M059J (cell line): ENCODE measurements at places on chromosomes 5 and 9. TPM values are rescaled to one million over a fixed set of nuclear protein-coding genes. Genes with fewer than 3 reads are reported as not detected.

G3BP1 gene
- total RNA-seq = 124 and 167 TPM in 2 replicates

INSYN2B gene
- total RNA-seq = 47.0 and 70.7 TPM in 2 replicates

GRCh38 chr9:126589349-126589748 is 24.4 kb upstream of the LMX1B start:
- DNase-seq = no peak

DNA sequence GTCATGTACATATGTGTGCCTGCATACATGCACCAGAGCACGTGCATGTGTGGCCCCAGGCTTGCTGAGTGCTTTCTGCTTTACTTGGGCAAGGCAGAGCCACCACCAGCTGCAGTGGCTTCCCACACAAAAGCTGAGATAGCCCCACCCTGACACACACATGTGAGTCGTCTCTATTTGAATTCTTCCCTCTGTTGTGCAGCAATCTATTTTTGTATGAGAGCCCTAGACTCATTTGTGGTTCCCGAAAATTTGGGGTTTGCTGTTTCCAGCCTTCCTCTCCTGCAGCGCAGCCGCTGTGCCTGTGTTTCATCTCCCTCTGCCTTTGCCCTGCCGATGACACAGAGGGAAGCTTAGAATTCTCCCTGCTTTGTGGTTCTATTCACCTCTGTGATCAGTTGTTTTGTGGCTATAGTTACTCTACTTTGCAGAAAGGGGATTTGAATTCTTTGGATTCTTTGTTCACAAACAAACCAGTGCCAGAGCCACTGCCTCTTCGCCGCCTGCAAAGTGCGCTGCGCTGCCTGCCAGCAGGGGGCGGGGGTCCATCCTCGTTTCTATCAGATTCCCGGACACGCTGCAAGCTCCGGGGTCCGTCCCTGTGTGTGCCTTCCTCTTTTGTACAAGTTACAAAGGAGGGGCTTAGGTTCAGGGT is 95.8 kb upstream of the DAP start:
- peak; percentile 90 for DNase-seq

- peak; percentile 45 for DNase-seq
These were observed 9.5 kb downstream of the IRF1 start for GRCh38 chr5:132480893-132481595.

DNA sequence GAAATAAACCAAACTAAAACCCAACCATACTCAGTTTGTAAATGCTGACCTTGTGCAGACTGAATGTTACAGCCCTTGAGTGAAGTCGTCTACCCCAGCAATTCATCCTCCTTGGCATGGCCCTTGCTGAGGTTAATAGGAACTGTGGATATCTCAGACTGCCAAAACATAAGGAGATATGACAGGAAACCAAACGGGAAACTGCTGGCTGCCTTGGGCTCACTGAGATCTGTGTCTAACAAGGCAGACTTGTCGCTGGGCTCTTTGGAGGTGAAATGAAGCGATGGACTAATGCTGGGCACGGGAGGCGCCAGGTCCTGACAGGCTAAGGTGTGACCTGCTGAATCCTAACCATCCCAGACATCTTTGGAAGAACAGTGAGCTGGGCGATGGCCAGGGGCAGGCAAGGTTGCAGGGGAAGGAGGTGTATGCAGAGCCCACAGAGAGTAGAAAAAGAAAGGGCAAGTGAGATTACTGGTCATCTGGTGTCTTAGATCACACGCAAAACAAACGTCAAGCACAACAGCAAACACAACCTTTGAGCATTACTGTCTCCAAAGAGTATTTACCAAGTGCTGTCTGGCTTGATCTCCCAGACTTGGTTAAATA is 44.6 kb upstream of the ALDH1A1 start:
- DNase-seq = no peak

- peak; percentile 93 for DNase-seq
These were observed 10.8 kb downstream of the FIBCD1 start for GRCh38 chr9:130927995-130928900.

- no peak for DNase-seq
These were observed 63.4 kb upstream of the SREK1 start for GRCh38 chr5:66080664-66081063.

DNA sequence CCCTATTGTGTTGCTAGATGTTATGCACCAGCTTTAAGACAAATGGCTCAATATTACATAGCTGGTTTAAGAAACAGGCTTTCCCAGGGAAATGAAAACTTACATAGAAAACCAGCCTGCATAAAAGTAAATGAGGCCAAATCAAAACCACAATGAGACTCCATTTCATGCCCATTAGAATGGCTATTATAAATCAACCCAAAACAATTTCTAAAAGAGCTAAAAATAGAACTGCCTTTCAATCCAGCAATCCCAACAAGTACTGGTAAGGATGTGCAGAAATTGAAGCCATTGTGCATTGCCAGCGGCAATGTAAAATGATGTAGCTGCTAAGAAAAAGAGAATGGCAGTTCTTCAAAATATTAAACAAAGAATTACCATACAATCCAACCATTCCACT is 1170.0 kb upstream of the CDH9 start:
- peak; percentile 8 for DNase-seq

GRCh38 chr5:58544195-58544594 is 38.7 kb upstream of the RAB3C start:
- no peak for DNase-seq

DNA sequence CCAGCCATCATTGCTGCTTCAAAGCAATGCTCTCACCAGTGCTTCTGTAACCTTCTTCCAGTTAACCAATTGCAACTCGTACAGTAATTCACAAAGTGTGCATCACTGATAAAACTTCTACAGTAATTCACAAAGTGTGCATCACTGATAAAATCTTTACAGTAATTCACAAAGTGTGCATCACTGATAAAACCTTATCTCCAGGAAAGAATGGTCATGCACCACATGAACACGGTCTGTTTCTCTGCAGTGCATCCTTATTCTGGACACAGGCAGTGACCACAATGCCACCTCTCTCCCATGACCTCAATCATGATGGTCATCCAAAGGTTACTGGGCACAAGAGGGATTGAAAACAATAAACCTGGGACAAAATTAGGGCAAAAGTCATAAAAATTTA is 153.6 kb downstream of the TSSK1B start:
- no peak for DNase-seq

DNA sequence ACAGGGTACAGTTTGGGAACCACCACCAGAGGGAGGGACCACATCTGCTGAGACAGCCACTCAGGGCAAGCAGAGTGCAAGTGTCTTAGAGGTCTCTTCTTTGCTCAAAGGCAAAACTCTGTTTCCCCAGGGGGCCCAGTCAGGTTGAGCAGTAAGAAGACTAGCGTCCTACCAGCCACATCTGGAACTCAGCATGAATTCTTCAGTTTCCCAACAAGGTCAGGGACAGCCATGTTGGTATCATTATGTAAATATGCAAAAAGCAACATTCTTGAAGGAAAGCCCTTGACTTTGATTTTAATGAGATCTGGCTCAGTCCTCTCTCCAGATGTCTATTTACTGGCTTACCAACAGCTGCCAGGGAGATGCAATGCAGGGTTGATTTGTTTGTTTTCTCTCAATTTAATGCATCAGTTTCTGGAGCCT is 46.7 kb downstream of the TGFBI start:
- no peak for DNase-seq

- DNase-seq = peak; percentile 71
These were observed 10.9 kb downstream of the ABL1 start for GRCh38 chr9:130845901-130846481.
